ENCODE measurements at places on chromosomes 11 and 22. TPM values are rescaled to one million over a fixed set of nuclear protein-coding genes. Genes with fewer than 3 reads are reported as not detected.

- peak; percentile 75 for DNase-seq
Observed at GRCh38 chr11:70556884-70557741, 158.8 kb downstream of the CTTN start.

- no peak for DNase-seq
Observed at GRCh38 chr11:130165601-130166456, 6.2 kb downstream of the ST14 start.

- no peak for DNase-seq
Observed at GRCh38 chr11:85595285-85595884, 31.8 kb downstream of the DLG2 start.

GRCh38 chr22:23313791-23314567 lies 133.7 kb downstream of the BCR start:
- no peak for DNase-seq

Gene SULT4A1
- total RNA-seq, result not detected

- no peak for DNase-seq
Observed at GRCh38 chr11:113647856-113648255, 58.3 kb downstream of the TMPRSS5 start.

Gene KIRREL3
- 2.4 TPM for total RNA-seq

Gene APOA4
- total RNA-seq, result not detected

Gene ASRGL1
- total RNA-seq, result 13.9 TPM

GRCh38 chr11:103536335-103536722 lies 427.1 kb downstream of the DYNC2H1 start:
- no peak for DNase-seq

Gene OR6A2
- 0.29 TPM for total RNA-seq

All from mucosa of descending colon (tissue), 3 donors.